ENCODE measurements at places on chromosomes 2 and 18. TPM values are rescaled to one million over a fixed set of nuclear protein-coding genes. Genes with fewer than 3 reads are reported as not detected.

Gene IL36RN
- 0.25 TPM for total RNA-seq

Gene SEMA4F
- 8.3 TPM for total RNA-seq

Gene TPRKB
- total RNA-seq = 18.9 TPM

Gene PDE1A
- total RNA-seq = 14.5 TPM

Gene ADAM23
- 5.2 TPM for total RNA-seq

Gene TRAPPC12
- 94.8 TPM for total RNA-seq

DNA sequence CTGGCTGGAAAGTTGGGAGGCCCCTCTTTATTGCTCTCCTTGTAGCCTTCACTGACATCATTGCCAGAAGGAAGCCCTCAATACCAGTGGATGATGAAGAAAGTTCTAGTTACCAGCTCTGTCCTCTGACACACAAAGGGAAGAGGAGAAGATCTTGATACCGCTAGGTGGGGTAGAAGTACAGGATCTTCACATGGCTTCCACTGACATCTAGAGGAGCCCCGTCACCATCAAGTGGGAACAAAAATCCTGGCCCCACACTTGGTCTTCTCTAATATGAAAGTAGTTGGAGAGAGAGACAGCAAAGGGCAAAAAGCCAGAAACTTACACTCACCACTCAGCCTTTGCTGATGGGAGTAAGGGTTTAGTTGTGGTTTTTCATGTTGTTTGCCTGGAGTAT, 12.4 kb downstream of the XIRP2 start:
- H3K4me3 ChIP-seq = no peak overlapping the region
- H3K36me3 ChIP-seq = no peaks in the 10 kb centered on the region
- no peak for DNase-seq
- H3K27me3 ChIP-seq = no peaks in the 10 kb centered on the region
- no peak overlapping the region for H3K27ac ChIP-seq

GRCh38 chr18:61926532-61926931, 33.7 kb upstream of the RNF152 start:
- DNase-seq = no peak
- no peaks in the 10 kb centered on the region for H3K27me3 ChIP-seq
- no peak overlapping the region for H3K27ac ChIP-seq
- no peaks in the 10 kb centered on the region for H3K36me3 ChIP-seq
- no peak overlapping the region for H3K4me3 ChIP-seq

DNA sequence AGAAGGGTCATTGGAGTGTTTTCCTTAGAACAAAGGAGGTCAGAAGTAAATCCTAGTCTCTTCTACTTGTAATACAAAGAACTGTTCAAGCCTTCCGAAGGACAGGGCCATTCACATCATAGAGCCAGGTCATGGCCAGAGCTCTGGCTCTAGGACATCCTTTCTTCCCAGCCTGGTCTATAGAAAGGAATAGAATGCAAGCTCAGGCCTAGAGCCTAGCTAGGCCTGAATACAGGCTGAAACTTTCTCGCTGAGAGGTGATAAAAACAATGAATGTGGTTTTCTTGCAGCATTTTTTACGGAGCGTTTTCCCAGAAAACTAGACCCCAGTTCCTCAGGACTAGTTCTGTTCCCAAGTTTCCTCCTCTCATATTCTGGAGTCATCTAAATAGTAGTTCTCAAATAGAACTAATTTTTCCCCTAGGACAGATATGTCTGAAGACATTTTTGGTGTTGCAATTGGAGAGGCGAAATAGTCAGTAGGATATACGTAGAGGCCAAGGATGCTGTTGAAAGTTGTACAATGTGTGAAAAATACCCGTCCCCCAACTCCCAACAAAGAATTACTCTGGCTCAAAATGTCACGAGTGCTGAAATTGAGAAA, 6.8 kb downstream of the UGT1A6 start:
- H3K27ac ChIP-seq = no peak overlapping the region
- H3K36me3 ChIP-seq = no peaks in the 10 kb centered on the region
- no peak for DNase-seq
- H3K4me3 ChIP-seq = no peak overlapping the region

- H3K4me3 ChIP-seq = no peak overlapping the region
- no peaks in the 10 kb centered on the region for H3K36me3 ChIP-seq
- H3K27me3 ChIP-seq = no peaks in the 10 kb centered on the region
- no peak overlapping the region for H3K27ac ChIP-seq
These were observed 11.5 kb downstream of the ITGA6 start for GRCh38 chr2:172438741-172439508.

DNA sequence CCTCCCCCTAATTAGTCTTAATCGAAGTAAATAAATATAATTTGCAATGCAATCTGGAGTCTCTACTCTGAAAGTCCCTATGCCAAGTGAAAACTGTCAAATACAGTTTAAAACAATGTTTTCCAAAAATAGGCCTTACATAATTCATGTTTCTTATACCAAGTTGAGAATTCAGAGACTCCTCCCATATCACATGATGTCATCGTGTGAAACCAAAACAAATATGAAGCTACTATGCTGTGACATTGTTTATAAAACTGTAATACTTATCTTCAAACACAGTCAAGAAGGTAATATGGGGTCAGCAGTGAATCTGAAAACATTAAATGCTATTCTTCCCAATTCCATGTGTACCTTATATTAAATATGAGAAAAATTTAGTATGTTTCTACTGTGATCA, 940.2 kb upstream of the FANCL start:
- no peak overlapping the region for H3K27ac ChIP-seq
- H3K36me3 ChIP-seq = no peaks in the 10 kb centered on the region
- no peaks in the 10 kb centered on the region for H3K4me1 ChIP-seq
- DNase-seq = no peak
- no peak overlapping the region for H3K4me3 ChIP-seq

- H3K27me3 ChIP-seq = no peaks in the 10 kb centered on the region
- peak; percentile 40 for DNase-seq
- no peaks in the 10 kb centered on the region for H3K36me3 ChIP-seq
- no peaks in the 10 kb centered on the region for H3K4me1 ChIP-seq
These were observed 8.3 kb upstream of the CHST10 start for GRCh38 chr2:100425573-100426383.

DNA sequence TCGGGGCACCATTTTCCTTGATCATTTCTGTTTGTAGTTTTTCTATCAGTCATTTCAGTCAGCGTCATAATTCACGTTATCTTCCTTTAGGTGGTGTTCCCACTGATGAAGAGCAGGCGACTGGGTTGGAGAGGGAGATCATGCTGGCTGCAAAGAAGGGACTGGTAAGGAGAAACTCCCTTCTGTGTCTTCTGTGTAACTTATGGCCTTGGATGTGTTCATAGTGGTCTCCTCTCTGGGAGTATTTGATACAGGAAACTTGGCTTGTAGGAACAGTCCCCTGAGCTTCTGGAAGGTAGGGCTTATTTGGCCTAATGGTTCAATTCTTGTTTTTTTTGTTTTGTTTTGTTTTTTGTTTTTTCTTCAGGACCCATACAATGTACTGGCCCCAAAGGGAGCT, 1.1 kb downstream of the COX5B start:
- peak overlapping the region; percentile 97 for H3K4me3 ChIP-seq
- H3K36me3 ChIP-seq = no peaks in the 10 kb centered on the region
- DNase-seq = no peak
- peaks cover 21% of the 10 kb centered on the region for H3K4me1 ChIP-seq

GRCh38 chr2:201795607-201796477, 10.5 kb upstream of the CDK15 start:
- no peak overlapping the region for H3K27ac ChIP-seq
- no peak overlapping the region for H3K4me3 ChIP-seq
- H3K27me3 ChIP-seq = no peaks in the 10 kb centered on the region
- H3K4me1 ChIP-seq = no peaks in the 10 kb centered on the region

DNA sequence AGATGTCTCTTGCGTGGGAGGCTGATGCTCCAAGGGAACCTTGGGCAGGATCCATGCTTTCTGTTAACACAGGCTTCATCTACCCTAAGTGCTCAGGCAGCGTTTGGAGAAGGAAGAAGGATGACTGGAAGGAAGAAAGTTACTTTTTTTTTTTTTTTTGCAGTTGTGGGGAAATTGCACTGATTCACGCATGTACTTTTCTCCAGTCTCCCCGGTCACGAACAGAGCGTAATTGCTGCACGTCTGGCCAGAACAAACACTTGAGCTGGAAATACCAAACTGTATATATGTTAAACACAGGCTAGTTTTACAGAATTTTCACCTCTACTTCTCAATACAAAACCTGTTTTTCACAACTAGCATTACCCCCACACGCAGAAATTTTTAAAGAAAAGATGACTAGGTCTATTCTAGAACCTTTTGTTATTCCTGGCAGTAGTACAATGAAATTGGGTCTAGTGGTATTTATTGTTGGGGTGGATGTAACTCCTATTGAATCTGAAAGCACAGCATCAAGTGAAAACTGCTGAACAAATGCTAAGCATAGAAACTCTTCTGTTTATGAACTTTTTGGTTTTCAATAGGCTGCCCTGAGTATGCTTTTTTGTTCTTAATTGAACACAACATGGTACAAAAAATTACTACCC, 9.3 kb upstream of the SCYGR5 start:
- no peak for DNase-seq
- no peak overlapping the region for H3K4me3 ChIP-seq
- no peaks in the 10 kb centered on the region for H3K27me3 ChIP-seq
- no peaks in the 10 kb centered on the region for H3K4me1 ChIP-seq
- no peaks in the 10 kb centered on the region for H3K36me3 ChIP-seq

DNA sequence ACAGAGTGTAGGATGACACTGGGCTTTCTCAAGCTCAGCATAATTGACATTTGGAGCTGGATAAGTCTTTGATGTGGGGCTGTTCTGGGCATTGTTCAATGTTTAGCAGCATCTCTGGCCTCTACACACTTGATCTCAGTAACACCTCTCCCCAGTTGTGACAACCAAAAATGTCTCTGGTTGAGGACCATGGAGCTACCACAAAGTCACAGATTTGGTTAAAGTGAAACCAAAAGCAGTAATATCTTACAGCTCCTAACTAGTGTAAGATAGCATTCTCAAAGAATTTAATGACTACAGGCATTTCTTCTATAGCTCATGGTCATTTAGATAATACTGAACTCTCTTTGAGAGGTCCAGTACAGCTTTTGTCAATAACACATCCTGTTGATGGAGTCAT, 23.4 kb upstream of the PAX3 start:
- H3K4me1 ChIP-seq = peaks cover 23% of the 10 kb centered on the region
- H3K36me3 ChIP-seq = no peaks in the 10 kb centered on the region
- DNase-seq = no peak
- no peak overlapping the region for H3K27ac ChIP-seq
- H3K4me3 ChIP-seq = no peak overlapping the region

- H3K4me3 ChIP-seq = no peak overlapping the region
- H3K27me3 ChIP-seq = no peaks in the 10 kb centered on the region
- H3K36me3 ChIP-seq = no peaks in the 10 kb centered on the region
- DNase-seq = no peak
- no peak overlapping the region for H3K27ac ChIP-seq
These were observed 117.5 kb upstream of the TEX51 start for GRCh38 chr2:126781206-126781605.

- no peaks in the 10 kb centered on the region for H3K4me1 ChIP-seq
- H3K27me3 ChIP-seq = no peaks in the 10 kb centered on the region
- H3K4me3 ChIP-seq = no peak overlapping the region
- H3K36me3 ChIP-seq = no peaks in the 10 kb centered on the region
- no peak overlapping the region for H3K27ac ChIP-seq
- DNase-seq = no peak
These were observed 262.4 kb downstream of the NBAS start for GRCh38 chr2:15298770-15299169.

DNA sequence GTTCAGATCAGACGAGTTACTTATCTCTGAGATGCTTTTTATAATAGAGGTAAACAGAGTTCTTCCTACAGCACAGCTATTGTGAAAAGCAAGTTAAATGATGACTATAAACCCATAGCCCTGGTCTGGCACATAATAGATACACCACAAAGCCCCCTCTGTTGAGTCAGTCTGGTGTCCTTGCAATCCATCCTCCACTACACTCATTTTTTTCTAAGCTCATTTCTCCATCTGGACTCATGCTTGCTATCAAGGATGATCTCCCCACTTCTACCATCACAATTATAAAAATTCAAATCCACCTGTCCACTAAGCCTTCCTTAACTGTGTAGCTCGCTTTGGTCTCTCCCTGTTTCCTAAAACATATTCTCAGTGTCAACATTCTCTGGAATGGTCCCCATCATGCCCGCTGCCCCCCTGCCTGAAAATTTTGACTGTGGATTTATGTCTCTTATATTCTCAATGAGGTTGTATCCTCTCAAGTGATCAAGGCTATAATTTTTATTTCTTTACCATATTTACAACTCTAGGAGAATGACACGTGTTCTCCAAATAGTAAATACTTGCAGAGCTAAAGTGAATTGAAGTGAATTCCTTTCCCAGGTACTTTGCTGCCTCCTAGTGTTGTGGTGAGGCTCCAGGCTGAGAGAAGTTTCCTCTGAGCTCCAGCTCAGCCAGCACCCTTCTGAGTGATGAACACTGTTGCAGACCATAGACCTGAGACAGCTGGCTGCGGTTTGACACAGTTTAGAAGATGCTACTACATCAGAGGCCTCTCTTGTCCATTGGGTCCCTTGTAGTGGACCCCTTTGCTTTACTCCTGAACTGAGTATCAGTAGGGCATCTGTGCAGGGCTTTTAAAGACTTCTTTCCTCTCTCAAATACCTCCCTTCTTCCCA, 108.7 kb downstream of the DPP10 start:
- H3K36me3 ChIP-seq = no peaks in the 10 kb centered on the region
- no peaks in the 10 kb centered on the region for H3K4me1 ChIP-seq
- DNase-seq = no peak

DNA sequence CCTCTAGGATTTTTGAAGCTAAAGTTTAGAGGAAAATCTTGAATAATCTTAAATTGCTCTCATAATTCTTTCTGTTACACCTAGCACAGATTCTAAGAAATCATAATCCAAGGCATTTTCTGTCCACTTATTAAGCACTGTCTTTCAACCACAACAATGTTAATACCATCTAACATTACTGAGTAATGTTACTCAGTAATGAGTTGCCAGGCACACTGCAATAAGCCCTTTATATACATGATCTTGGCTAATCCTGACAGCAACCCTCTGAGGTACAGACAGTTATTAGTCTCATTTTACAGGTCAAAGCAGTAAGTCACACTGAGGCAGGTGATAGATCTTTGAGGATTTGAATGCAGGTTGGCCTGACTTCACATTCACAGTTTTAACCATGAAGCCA, 291.9 kb downstream of the ALK start:
- no peak overlapping the region for H3K27ac ChIP-seq
- no peaks in the 10 kb centered on the region for H3K27me3 ChIP-seq
- no peak for DNase-seq

Data from vagina (tissue), 2 donors.